ENCODE measurements at places on chromosomes 12 and 14.

- no peak for DNase-seq
Measured at GRCh38 chr12:48336564-48336963, 14.2 kb downstream of the ZNF641 start.

DNA sequence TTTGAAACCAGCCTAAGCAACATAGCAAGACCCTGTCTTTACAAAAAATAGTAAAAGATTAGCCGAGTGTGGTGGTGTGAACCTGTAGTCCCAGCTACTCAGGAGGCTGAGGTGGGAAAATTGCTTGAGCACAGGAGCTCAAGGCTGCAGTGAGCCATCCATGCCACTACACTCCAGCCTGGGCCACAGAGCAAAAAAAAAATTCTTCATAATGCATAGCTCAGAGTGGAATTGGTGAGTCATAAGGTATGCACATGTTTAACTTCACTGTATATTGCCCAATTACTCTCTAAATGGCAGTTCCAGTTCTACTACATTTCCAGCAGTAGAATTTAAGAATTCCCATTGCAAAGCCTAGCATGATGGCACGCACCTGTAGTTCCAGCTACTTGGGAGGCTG lies 26.8 kb upstream of the CLIP1 start:
- no peak for DNase-seq

DNA sequence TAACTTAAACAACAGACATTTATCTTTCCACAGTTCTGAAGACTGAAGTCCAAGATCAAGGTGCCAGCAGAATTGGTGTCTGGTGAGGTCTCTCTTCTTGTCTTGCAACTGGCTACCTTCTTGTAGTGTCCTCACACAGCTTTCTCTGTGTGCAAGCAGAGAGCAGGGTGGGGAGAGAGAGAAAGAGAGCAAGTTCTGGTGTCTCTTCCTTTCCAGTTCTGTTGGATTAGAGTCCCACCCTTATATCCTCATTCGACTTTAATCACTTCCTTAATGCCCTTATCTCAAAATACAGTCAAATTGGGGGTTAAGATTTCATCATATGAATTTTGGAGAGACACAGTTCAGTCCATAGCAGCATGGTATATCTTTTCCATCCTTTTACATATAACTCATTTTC lies 40.8 kb downstream of the DYRK2 start:
- no peak for DNase-seq

DNA sequence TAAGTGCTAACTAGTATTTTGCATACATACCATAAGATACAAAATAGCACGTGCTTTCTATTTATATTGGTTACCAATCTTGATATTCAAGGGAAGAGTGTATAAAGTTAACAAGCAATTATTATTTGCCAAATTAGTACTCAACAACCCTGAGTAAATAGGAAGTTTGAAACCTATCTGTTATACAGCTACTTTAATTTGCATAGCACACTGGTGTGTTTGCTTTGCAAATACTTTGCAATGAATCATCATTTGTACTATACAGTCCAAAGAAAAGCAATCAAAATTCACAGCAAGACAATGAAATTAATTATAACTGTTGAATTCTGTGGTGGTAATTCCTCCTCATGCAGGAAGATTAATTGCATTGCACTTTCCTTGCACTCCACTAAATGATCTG lies 469.1 kb downstream of the PRKD1 start:
- DNase-seq = no peak

DNA sequence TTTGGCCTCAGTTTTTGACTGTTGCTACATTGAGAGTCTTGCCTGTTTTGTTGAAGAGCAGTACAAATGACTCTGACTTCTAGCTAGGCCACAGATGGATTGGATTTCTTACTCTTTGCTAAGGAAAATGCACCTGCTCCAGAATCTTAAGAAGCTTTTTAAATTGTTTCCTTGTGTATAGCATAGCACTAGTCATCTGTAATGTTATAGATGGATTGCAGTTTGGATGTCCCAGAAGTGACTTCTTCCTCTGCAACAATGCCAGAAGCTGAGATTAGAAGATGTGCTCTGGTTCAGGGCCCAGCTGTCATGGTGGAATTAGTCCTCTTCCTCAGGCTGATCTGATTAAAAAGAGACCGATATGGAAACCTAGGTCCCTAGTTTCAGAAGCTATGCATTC lies 67.9 kb downstream of the DAAM1 start:
- no peak for DNase-seq

Measured in left cardiac atrium (tissue), 4 donors.